ENCODE measurements at places on chromosomes 11 and 22. TPM values are rescaled to one million over a fixed set of nuclear protein-coding genes. Genes with fewer than 3 reads are reported as not detected.

GRCh38 chr11:128432926-128433325 lies 154.4 kb downstream of the ETS1 start:
- H3K27ac ChIP-seq = no peak overlapping the region
- H3K36me3 ChIP-seq = no peaks in the 10 kb centered on the region
- H3K27me3 ChIP-seq = no peaks in the 10 kb centered on the region
- no peak for DNase-seq
- H3K4me3 ChIP-seq = no peak overlapping the region

C11orf21 gene
- total RNA-seq = not detected

DNA sequence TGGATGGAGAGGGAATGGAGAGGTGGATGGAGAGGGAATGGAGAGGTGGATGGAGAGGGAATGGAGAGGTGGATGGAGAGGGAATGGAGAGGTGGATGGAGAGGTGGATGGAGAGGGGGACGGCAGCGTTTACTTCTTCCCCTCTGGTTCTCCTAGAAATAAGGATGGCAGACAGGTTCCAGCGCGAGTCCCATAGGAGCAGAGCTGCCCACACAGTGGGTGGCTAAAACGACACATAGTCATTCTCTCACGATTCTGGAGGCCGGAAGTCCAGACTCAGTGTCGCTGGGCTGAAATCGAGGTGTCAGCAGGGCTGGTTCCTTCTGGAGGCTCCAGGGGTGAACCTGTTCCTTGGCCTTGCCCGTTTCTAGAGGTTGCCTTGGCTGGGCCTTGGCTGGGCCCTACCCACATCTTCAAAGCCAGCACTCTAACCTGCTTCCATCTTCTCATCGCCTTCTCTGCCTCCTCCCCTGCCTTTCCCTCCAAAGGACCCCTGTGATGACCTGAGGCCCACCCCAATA lies 12.7 kb upstream of the CTSD start:
- H3K36me3 ChIP-seq = no peaks in the 10 kb centered on the region
- no peak overlapping the region for H3K27ac ChIP-seq
- no peak for DNase-seq
- H3K27me3 ChIP-seq = no peaks in the 10 kb centered on the region

SUSD2 gene
- total RNA-seq = 0.72 TPM

LTBP3 gene
- total RNA-seq = 33.2 TPM

Measured in astrocyte (in vitro differentiated cells and primary cell).